ENCODE measurements at places on chromosomes 12 and 14.

- DNase-seq, result no peak
Observed at GRCh38 chr12:120388691-120389481, 19.9 kb upstream of the MSI1 start.

DNA sequence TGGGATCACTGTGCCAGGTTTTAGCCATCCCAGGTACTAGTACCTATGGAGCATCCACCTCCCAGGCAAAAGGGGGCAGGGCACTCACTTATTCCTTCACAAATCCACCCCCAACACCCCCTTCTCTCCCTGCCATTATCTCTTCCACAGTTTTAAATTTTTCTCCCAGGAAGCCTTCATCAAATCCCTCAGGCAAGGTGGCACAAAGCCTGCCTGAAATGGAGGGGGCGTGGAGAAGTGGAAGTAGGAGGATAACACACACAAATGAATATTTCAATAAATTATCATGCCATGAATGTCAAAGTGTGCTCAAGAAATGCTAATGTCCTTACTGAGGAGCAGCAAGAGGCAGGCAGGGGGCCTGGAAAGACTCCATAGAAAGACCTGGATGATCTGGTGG lies 4.7 kb upstream of the CHST11 start:
- no peak for DNase-seq

DNA sequence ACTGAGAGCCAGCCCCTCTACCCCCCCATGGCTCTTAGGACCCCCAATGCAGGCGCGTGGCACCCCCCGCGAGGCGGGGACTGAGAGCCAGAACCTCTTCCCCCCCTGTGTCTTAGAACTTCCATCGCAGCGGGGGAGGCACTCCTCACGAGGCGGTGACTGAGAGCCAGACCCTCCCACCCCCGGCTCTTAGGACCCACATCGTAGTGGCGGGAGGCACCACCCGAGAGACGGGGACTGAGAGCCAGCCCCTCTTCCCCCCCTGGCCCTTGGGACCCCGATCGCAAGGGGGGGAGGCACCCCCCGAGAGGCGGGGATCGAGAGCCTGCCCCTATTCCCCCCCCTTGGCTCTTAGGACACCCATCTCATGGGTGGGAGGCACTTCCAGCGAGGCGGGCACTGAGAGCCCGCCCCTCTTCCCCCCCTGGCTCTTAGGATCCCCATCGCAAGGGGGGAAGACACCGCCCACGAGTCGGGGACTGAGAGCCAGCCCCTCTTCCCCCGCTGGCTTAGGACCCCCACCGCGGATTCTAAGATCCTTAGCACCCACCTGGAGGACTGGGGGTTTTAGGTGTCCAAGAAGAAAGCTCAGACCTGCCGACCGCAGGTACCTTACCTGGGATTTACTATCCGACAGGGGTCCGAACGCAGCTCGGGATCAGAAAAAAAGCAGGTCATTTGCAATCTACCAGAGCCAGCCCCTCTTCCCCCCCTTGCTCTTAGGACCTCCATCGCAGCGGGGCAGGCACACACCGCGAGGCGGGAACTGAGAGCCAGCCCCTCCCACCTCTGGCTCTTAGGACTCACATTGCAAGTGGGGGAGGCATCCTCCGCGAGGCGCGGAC lies 44.9 kb downstream of the DDX11 start:
- no peak for DNase-seq

DNA sequence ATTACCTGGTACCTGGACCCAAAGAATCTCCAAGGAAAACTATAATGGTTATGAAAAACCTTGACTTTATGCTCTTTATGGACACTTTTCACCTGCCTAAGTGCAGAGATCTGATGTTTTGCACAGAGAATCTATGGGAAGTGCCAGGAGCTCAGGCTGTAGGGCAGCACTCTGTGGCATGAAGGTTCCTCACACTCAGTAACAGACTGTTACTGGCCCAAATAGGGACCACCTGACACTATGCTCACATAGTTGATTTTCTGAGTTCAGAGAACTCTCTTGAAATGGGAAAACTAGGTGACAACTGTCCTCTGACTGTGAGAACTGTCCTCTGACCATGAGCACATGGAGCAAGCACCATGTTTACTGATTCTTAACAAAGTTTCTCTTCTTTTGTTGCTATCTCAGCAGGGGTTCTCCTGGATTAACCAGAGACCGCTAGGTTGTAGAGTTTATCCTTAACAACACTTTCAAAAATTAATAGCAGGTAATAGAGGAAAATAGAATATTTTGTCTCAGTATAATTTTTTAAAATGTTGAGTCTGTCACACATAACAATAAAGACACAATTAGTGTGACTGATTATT lies 101.6 kb downstream of the STXBP6 start:
- DNase-seq, result no peak

GRCh38 chr12:109738209-109738608 lies 24.6 kb downstream of the FAM222A start:
- no peak for DNase-seq

GRCh38 chr12:85060916-85061315 lies 24.8 kb downstream of the LRRIQ1 start:
- no peak for DNase-seq

- no peak for DNase-seq
Observed at GRCh38 chr12:47967461-47968321, 4.3 kb downstream of the TMEM106C start.

DNA sequence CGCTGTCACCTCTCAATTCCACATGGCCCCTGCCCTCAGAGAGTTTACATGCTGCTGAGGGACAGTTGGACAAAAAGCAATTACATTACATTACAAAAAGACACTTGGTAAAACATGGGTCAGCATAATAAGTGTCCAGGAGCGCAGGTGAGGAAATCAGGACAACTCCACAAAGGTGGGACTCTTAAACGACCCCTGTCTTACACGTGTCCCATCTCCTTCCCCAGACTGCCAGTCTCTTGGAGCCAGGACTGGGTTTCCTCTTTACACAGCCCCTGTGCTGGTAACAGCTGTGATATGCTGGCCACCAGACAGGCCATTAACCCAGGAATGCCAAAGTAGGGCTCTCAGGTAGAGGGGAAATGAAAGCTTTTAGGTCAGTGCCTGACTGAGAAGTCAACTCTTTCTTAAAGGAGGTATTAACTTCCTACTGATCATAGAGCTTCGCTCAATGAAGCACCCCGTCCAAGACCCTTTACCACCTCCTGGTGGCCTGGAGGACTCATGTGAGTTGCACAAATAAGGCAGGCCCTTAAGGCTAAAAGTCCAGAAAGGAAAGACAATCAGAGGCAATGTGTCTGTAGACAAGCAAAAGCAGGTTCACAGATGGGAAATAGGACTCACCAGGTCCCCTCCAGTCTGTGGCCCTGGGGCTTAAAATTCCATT lies 55.5 kb downstream of the ANO2 start:
- DNase-seq, result no peak

GRCh38 chr12:58419905-58420304 lies 478.5 kb downstream of the ATP23 start:
- DNase-seq, result no peak

DNA sequence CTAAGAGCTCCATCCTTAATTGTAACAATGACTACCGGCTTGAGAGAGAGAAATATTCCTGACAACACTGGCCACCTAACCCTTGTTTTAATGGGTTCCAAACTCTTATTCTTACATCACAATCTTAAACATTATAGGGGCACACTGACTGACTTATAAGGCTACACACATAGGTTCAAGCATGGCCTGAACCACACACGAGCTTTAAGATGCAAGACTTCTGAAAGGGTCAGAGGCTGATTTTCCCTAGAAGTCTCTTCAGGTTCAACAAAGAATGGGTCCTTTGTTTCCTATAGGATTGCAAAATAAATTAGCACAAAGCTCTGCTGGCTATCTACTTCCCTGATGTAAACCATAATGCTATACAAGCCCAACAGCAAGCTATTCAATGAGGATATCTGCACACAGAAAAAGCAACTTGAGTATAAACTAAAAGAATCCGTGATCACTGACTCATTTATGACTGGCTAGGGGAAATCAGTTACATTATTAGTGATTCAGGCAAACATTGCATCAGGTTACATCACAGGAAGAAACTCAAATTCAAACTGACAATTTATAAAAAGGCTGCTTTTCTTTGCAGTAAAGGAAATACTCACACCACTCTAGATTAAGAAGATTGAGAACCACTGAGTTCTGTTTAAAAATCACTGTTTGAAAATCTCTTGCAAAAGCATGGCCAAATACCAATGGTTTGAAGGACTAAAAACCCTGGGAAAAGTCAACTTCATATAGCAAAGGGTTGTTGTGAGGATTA lies 8.5 kb downstream of the BTG1 start:
- DNase-seq, result no peak

GRCh38 chr12:52041695-52042123 lies 9.5 kb upstream of the NR4A1 start:
- DNase-seq, result no peak

DNA sequence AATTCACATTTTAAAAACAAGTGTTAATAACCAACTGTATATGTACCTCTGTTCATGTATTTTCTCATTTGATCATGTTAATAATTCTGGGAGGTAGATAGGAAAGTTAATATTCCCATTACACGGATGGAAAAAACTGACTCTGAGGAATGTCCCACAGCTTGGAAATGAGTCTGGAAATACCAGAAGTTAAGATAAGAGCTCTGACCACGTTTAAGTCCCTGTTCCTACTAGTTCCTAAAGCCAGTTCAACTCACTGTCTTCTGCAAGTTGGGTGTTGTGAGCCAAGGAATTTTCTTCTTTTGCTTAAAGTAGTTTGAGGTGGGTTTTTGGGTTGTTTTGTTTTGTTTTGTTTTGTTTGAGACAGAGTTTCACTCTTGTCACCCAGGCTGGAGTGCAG lies 104.5 kb downstream of the TMEM30B start:
- no peak for DNase-seq

DNA sequence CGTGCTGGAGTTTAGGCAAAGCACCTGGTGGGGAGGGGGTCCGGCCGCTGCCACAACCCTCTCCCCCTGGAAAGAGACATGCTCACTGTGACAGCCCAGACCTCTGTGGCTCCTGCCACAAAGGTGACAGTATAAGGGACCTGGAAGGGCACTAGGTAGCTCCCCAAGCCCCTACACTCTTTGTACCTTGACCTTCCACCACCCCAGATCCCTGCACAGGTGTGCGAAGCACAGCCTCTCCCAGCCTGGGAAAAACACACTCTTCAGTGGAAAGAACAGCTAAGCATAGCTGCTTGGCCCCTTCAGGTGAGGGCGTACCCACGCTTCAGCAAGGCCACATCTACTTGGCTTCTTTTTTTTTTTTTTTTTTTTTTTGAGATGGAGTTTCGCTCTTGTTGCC lies 4.9 kb upstream of the PLA2G1B start:
- no peak for DNase-seq

DNA sequence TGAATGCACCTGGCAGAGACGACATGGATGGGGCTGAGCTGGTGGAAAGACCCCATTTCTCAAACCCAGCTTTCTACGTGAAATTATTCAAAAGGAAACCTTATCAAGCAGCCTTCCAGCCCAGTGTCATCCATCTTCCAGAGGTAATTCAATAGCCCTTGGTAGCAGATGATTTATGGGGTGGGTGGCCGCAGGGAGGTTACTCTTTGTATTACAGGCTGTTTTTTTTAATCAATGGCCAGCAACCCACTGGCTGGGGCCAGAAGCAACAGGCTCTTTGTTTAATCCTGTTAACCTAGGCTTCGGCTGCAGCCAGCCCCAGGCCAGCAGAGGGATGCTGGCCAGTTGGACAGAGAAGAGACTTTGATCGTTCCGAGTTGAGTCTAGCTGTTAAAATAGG lies 139.8 kb upstream of the SRRM4 start:
- DNase-seq, result no peak

DNA sequence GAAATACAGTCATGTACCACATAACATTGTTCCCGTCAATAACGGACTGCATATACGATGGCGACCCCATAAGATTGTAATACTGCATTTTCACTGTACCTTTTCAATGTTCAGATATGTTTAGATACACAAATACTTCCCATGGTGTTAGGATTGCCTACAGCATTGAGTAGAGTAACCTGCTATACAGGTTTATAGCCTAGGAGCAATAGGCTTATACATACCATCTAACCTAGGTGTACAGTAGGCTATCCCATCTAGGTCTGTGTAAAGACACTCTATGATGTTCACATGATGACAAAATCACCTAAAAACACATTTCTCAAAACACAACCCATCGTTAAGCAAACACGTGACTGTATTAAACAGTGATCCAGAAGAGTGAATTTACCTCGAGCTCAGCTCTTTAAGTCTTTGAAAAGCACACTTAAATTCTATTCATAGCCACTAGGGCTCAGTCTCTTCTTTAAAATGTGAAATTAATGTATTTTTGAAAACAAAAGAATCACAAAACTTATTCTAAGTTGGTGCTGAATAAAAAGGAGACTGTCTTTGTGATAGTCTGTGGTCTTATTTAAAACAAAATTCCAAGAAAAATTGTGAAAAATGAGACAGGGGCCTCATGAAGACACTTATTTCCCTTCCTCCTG lies 239.1 kb upstream of the ARID2 start:
- DNase-seq, result no peak

DNA sequence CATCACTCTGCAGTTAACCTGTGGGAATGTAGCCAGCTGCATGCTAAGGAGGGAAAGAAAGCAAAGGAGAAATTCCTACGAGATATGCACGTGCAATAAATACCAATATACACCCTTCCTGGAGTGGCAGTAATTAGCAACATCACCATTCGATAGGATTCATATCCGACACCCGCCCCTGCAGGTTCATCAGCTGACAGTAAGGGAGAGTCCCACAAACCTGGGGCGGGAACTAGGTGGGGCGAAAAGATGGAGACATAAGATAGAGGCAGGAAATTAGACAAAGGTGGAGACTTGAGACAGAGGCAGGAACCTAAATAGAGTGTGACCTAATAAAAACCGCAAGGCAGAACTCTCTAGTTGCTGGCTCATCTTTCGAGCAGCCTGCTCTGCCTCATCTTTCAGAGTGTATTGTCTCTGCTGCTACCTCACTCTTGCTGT lies 51.6 kb downstream of the PLEKHG3 start:
- DNase-seq, result peak; percentile 81

- DNase-seq, result peak; percentile 9
Observed at GRCh38 chr12:91778938-91779400, 366.7 kb downstream of the BTG1 start.

DNA sequence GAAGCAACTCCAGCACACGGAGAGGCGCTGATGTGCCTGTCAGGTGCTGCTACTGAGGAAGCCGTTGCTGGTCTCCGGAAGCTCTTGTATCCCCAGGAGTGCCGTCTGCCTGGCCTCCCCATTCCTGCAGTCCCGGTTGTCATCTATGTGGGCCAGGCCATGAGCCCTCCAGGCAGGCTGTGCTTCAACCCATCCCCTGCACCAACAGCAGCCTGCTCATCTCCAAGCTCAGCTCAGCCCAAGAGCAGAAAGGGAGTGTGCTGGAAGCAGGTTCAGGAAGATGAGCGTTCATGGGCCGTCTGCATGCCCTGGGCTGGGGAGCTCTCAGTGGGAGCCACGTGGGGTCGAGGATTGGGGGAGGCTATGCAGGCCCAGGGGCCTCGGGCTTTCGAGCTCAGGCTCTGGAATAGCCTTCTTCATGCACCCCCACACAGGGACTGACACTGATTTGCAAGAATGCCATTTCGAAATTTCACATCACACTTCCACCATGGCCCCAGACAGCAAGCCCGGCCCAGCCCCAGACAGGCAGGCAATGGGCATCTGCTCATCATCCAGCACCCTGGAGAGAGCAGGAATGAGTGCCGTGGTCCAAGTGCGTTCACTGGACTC lies 164.5 kb downstream of the KIF26A start:
- no peak for DNase-seq

GRCh38 chr12:54561164-54561563 lies 11.8 kb downstream of the PDE1B start:
- no peak for DNase-seq

GRCh38 chr14:51507906-51508511 lies 143.7 kb upstream of the FRMD6 start:
- no peak for DNase-seq

GRCh38 chr14:79668951-79669350 lies 542.4 kb downstream of the DIO2 start:
- no peak for DNase-seq

GRCh38 chr14:60760644-60761364 lies 26.2 kb downstream of the MNAT1 start:
- no peak for DNase-seq
